ENCODE measurements at places on chromosomes 5 and 9.
A peak's percentile ranks its signal among the peaks of the same experiment; 100 is the strongest.

DNA sequence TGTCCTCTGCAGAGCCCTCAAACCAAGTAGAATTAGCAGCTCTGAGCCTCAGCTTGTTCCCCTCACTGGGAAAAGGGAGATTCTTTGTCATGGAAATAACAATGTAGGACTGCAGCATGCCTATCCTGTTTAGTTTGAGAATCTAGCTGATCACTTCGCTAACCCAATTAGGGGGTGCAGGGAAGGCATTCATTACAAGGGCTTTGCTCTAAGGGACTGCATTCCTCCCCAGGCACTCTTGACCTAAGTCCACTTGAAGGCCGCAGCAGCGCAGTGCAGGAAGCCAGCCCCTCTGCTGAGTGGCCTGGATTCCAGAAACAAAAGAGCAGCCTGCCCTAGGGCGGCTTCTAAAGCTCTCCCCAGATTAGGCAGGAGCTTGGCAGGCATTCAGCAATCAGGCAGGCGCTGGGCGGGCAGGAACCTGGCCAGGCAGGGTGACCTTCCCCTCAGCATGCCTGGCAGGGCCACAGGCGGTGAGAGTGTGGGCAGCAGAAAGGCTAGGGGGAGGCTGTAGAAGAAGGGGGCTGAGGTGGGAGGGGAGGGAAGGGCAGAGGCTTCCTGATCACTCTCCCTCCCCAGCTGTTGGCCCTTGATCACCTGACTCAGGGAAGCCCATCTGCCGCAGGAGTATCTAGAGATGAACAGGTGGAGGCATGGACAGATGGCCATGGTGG lies 24.8 kb downstream of the CCNJL start:
- DNase-seq: no peak

DNA sequence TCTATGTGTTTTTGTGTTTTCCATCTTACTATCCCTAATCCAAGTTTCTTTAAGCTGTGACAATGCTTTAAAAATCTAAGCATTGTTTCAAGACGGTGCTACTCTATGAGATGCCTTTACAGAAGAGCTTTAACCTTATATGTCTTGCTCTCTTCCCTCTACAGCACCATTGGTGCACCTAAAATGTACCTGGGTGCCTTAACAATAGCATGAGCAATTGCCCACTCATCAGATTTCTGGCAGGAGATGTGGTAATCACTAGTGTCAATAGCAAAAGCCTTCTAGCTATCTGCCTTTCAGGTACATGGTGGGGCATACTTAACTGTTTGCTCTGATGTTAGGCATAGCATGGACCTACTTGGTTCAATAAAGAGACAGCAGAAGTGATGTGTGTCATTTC lies 222.3 kb upstream of the KIF2A start:
- no peak for DNase-seq

DNA sequence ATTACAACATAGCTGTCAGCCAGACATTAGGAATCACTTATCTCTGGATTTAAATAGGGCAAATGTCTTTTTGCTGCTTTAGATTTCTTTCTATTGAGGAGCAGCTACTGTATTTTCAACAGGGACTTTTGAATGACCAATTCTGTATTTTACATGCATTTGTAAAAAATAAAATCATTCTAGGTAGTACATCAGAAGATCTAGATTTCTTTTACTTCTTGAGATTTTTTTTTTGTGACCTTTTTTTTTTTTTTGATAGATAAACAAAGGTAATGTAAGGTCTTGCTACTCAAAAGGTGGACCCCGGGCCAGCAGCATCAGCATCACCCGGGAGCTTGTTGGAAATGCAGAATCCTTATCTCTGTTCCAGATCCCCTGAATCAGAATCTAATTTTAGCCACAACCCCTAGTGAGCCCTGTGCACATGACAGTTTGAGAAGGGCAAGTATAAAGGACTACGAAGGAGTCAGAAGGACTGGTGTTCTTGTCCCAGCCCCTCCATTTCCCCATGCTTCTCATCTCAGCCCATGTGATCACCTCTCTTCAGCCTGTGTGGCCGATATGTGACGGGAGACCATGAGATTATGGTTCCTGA lies 37.7 kb upstream of the CKMT2 start:
- DNase-seq: no peak

- no peak for DNase-seq
These were observed 29.8 kb downstream of the TDRD7 start for GRCh38 chr9:97441729-97442128.

DNA sequence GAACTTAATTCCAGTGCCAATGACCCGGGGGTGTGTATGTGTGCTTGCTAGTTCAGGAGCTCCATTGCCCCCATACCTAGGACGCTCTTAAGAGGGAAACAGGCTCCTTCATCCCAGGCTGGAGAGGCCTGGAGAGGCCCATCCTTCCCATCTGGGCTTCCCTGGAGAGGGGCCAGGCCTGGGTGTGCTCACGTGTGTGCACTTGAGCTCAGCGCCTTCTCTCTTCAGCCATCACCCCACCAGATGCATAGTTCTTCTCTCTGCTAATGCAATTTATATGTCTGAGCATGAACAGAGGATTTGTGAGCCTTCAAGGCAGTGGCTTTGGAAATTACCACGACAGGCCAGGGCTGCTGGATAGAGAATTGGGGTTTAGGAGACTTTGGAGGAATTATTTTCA lies 48.6 kb upstream of the SHB start:
- no peak for DNase-seq

- no peak for DNase-seq
These were observed 70.3 kb upstream of the RARS1 start for GRCh38 chr5:168415971-168416370.

GRCh38 chr9:71604197-71605063 lies 163.9 kb downstream of the CEMIP2 start:
- peak; percentile 63 for DNase-seq

Data from stimulated activated CD8-positive, alpha-beta memory T cell treated with anti-CD3 and anti-CD28 coated beads, Interleukin-2, amount 100 ng/mL, for 48 hours (primary cell).